ENCODE measurements at places on chromosomes 16 and 17.
A peak's percentile ranks its signal among the peaks of the same experiment; 100 is the strongest.

DNA sequence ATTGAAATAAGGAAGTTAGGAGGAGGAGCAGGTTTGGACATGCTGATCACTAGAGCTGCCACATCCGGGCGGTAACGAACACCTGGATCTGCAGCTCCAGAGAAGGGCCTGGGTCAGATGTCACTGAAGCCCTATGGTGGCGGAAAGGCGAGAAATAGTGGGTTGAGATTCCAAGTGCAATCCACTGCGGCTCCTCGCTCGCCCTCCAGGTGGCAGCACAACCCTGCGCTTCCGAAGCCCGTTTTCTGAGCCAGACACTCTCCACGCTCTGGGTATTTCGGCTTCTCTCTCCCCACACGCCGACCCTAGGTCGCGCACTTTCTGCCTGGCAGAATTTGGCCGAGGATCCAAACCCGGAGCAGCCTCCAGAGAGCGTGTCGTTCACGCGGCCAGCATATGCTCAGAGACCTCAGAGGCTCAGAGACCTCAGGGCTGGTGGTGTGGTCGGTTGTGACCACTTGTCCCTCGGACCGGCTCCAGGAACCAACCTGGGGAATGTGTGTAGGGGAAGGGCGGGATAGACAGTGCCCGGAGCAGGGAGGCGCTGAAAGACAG, 922 bp upstream of the SLC2A4 start:
- DNase-seq = no peak

DNA sequence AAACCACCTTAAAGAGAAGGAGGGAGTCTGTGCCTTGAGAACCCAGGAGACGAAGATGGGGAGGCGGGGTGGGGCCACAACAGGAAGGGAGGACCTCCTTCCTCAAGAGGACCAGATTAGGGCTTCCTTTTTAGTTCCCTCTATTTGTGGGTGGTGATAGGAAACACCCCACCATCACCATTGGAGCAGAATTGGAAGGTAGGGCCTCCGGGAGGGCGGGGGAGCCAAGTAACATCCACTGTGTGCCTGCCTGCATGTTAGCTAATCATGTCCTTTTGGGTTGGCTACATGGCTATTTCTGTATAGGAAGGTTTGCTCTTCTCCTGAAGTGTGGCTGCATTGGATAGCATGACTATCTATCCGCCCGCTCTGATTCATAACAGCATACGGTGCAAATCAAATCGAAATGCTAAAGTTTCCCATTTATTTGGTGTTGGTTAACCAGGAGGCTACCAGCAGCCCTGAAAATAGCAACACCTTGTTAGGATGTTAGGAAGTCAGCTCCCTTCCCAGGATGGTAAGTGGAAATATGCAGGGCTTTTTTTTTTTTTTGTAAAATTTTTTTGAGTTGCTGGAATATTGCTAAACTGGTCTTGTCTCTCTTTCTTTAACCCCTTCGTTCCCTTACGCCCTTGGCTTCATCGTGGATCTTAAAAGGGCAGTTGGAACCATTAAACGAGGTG, 4.2 kb downstream of the SYT17 start:
- DNase-seq = no peak

- no peak for DNase-seq
These were observed 2.3 kb downstream of the TMC6 start for GRCh38 chr17:78125976-78126894.

GRCh38 chr16:8859913-8860881, 8.6 kb downstream of the CARHSP1 start:
- no peak for DNase-seq

GRCh38 chr16:66480265-66481080, 53.4 kb downstream of the BEAN1 start:
- DNase-seq = no peak

- no peak for DNase-seq
These were observed 1.7 kb downstream of the MAP3K3 start for GRCh38 chr17:63623786-63624530.

DNA sequence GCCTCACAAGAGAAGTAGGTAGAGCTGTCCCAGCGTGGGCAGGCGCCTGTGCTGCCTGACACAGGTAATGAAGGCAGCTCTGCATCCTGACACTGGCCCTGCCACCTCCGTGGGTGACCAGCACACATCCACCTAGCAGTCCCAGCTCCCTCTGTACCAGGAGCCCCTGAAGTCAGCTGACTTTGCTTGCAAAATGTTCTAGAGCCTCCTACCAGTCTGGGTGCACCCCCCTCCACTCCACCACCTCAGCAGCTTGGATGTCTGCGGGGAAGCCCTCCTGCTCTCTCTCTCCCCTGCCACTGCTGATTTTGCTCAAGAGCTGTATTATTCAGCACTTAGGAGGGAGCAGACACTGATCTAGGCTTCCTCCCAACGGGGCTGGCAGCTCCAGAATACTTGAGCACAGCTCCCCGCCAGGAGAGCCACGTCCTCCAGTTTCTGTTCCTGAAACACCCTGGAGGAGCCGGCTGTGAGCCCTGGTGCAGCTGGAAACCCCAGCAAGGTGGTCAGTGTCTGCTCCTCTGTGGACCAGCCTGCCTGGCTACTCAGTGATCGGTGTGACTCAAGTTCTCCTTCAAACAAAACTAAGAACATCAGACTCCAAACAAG, 1.0 kb downstream of the RNF166 start:
- DNase-seq = no peak

DNA sequence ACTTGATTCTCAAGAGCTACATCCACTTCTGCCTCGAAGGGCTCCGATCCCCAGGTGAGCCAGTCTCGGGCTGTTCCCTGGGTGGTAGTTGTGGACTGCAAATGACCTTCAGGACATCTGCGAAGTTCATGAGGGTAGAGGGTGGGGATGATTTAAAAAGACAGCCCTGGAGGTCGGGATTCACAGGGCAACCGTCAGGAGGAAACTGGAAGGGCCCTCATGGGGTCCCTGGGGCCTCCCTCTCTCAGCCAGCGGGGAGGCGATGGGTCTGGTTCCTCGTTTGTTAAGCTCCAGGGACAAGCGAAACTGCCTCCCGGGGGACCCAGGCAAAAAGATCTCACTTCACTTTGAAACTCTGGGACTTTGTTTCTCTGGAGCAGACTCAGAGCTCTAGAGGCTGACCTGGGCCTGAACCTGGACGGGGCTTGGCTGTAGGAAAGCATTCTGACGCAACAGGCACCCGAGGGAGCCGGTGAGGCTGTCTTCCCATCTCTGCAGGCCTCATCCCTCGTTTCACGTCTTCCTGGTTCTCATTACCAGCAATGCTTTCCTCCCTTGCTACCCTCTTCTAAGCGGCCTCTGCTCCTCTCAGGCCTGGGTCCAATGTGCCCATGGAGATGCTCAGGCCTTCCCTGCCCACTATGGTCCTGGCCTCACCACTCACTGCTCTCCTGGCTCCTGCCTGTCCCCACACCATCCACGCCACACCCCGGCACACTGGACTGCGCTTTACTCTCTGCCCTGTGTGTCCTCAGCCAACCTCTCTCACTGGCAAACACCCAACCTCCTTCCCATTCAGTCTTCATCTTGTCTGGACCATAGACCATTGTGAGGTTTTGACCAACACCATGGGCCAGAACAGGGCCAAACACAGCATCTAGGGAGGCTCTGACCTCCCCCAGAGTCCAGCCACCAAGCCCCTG, 214.2 kb upstream of the TNRC6C start:
- DNase-seq = no peak

DNA sequence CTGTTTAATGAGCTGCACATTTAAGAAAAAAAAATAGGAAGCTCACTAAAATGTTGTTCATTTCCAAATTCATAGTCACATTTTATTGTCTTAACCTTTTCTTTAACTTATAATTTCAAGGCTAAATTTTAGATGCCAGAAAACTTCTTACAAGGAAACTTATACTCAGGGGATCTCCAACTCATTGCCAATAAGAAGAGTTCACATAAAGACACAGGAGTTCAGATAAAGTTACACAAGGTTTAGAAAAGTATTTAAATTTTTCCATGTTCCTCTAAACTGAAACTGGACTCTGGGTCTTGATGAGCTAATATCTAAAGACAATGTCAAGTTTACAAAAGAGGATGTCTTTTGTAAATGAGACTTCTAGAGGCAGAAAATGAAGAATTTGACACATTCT, 190.7 kb upstream of the KCNJ16 start:
- DNase-seq = no peak

GRCh38 chr16:67526149-67526791, 2.4 kb upstream of the RIPOR1 start:
- DNase-seq = no peak

DNA sequence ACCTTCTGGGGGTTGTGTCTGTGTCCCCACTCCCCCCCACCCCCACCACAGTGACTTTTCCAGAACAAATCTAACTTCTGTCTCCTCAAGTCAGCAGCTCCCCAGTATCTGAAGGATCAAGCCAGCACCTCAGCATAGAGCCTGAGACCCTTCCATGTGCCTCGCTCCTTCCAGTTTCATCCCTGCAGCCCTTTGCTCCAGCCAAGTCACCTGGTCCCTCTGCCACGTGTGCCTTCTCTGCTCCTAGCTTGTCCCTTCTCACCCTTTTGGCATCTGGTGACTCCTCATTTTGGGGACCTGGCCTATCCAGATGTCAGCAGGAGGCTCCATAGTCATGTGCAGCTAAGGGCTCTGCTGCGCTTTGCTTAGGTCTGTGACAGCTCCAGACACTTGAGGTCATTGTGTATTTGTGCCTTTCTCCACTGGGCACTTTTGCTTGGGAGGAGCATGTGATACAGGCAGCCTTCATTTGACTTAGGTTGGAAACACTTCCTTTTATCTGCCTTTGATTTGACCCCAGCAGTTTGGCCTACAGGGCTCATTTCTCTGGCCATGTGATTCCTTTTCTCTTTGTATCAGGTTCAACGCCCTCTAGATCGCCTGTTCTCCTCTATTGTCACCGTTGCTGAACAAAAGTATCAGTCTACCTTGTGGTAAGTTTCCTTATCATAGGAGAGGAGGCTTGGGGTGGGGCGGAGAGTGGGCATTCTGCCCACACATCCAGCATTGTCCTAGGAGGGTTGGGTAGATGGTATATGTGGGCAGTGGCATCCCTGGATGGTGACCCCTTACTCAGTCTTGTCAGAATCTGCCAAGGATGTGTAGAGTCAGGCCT, 7.1 kb upstream of the NFATC3 start:
- no peak for DNase-seq

GRCh38 chr17:2419486-2419885, 18.6 kb upstream of the MNT start:
- DNase-seq = no peak

DNA sequence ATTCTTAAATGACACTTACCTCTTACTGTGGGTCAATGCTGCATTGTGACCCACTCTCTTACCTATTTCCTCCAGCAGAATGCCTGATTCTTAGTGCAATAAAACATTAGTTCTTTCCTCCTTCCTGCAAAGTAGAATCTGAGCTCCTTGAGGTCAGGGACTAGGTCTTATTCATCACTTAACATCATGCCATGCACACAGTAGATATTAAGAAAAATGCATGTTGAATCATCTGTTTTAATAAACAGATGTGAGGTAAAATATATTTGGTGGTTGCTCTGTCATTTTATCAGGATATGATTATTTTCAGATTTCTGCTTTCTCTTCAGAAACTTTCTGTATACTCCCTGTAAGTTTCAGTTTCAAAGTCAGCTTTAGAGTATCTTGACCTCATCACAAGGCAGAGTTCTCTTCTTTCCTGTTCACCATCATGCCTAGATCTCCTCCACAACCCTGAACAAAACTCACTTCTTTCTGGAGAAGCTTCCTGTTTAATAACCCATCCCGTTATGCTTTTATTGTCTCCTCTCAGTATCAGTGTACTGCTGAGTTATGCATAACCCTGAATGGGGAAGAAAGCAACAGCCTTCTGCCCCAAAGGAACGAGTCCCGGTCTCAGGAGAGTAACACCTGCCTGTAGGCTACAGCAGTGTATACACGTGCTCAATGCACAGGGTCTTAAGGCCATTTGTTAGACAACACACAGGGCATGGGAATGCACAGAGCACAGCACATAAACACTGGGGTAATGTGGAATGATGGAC, 30.3 kb upstream of the SUPT4H1 start:
- DNase-seq = no peak

DNA sequence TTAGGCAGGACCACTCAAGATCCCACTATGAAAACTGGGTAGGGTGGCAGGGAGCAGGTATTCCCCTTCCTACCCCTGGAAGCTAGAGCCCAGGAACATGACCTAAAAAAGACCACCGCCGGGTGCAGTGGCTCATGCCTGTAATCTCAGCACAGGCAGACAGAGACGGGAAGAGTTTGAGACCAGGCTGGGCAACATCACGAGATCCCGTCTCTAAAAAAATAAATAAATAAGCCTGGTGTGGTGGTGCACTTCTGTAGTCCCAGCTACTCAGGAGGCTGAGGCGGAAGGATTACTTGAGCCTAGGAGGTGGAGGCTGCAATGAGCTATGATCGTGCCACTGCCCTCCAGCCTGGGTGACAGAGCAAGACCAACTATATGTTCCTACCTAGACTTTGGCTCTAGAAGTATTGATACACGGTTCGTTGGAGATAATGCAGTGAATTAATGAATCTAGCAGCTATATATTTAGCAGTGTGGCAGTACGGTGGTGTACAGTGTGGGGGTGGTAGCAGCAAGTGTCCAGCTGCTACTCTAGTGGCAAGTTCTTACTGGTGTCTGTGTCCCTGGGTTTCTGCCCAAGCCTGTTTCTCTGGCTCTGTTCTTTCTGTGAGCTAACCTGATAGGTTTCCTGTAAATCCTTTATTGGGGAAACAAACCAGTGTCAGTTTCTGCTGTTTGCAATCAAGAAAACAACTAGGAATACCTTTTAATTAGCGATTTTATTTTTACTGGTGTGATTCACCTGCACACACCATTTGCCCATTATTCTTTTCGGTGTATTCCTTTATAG, 3.3 kb upstream of the USP31 start:
- DNase-seq = no peak

DNA sequence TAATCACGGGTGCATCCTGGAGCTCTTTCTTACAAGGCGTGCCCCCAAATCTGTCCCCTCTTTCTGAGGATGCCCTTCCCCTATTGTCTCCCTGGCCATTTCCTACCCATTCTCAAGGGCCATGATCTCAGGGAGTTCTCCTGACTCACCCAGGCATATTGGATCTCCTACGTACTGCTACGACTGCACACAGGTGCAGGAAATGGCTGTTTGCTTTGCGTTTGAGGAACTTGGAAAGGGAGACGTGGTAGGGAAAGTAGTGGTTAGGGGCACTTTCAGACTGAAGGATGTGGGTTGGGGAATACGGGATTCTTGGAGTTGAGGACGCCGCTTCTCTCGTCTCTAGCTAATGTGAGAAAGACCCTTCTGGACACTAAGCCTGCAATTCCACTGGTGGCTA, 18.7 kb upstream of the MEOX1 start:
- DNase-seq = no peak

DNA sequence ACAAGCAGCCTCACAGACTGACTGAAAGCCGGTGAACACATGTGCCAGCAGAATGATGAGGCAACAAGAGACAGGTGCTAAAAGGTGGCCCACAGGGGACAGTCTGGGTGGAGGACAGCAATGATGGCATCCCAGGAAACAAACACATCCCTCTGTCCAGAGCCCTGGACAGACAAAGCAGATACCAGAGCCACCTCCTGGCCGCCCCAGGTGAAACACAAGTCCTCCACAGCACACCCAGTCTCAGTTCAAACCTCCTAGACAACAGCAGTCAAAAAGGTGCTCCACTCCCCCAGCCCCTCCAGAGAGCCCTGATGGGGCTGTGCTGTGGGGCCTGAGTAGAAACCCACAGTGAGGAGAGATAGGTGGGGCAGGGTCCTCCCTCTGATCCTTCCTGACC, 20.3 kb upstream of the CDH5 start:
- no peak for DNase-seq

GRCh38 chr17:69060822-69061221, at the start of gene ABCA9:
Gene ABCA9, minus strand, starts transcription at chr17:69060927. Its CDS starts 9,801 bp downstream, at chr17:69051126.
- DNase-seq = peak; percentile 35

GRCh38 chr16:20726661-20727060, 15.0 kb downstream of the THUMPD1 start:
- no peak for DNase-seq

- DNase-seq = no peak
These were observed at the start of gene DDX42 for GRCh38 chr17:63774141-63774968. Gene DDX42, plus strand, starts transcription at chr17:63774170. Its CDS starts 12,880 bp downstream, at chr17:63787050.
